HL-60 (cell line): ENCODE measurements at places on chromosomes 7 and 10.

DNA sequence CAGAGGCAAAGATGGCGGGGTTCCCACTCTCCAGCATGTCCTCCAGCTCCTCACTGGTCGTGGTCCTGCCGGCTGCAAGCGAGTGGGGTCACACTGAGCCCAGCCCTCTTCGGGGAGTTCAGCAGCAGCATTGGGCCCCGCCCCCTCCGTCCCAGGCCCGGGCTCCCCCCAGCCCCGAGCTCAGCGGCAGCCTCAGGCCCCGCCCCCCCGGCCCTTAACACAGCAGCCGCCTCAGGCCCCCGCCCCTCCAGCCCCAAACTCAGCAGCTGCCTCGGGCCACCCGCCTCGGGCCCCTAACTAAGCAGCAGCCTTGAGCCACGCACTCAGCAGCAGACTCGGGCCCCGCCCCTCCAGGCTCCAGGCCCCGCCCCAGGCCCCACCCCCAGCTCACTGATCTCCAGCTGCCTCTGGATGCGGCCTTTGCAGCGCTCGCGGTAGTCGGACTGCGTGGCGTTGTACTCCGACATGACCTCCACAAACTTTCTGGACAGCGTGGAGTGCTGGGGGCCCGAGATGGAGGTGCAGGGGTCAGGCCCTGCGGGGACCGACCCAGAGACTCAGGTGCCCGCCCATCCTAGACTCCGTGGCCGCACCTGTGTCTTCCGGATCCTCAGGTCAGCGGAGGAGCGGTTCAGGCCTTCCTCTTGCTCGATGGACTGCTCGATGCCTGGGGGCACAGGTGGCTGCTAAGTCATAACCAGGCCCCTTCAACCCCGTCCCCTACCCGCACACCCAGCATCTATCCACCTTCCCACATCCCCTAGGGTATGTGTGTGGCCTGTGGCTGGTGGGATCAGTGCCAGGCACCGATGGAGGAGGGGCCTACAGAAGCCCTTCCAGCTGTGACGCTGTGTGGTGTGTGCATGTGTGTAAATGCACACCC lies 15.5 kb downstream of the STX1A start:
- DNase-seq: no peak

DNA sequence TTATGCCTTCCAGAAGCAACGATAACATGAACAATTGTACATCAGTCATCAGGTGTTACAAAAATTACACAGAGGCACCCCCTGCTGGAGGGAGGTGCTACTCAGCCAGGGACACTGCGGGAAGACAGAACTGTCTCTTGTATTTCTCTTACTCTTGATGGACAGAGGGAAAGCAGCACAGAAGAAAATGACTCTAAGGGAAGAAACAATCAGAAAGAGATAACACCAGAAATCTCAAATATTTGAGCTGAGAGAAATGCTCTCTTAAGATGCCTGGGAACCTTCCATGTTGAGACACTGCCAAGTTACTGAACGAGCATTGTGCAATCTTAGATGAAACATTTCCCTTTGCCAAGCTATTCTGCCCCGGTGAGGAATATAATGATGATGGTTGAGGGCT lies 227.6 kb upstream of the NPSR1 start:
- DNase-seq: no peak

- peak; percentile 5 for DNase-seq
These were observed 48.9 kb downstream of the DLG5 start for GRCh38 chr10:77877441-77878344.

- no peak for DNase-seq
These were observed 76.8 kb downstream of the TFEC start for GRCh38 chr7:115953592-115954255.

- no peak for DNase-seq
These were observed 268.5 kb upstream of the AKR1E2 start for GRCh38 chr10:4557469-4557868.

DNA sequence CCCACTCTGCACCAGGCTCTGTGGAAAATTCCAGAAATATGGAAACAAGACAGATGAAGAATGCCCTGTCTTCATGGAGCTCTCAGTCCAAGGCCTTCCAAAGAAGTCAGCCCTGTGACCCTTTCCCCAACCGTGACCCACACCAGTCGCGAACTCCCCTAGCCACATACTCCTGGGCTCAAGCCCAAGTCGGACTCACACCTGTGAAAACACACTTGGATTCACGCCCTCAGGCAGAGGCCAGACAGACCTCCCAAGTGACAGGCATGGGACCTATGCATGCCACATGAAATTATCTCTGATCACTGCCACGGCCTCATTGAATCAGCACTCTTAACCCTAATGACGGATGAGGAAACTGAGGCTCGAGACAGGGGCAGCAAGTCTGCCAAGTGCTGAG lies 42.5 kb downstream of the ZCCHC24 start:
- no peak for DNase-seq

- no peak for DNase-seq
These were observed 43.6 kb downstream of the TSPAN15 start for GRCh38 chr10:69494626-69495558.

DNA sequence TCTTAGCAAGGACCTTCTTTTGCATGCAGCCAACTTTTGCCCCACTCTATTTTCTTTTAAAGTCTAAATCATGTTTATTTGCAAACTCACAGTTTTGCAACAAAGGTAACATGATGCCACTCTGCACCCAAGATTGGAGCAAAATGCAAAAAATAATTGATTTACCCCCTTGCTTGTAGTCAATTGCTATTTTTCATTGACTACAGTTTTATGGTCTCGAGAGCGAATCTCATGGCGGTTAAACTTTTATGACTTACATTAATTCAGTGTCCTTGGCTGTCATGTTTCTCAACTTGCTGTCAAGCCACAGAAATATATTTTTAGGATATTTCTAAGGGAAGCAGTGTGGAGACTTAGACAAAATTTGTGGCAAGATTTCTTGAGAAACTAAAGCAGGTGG lies 110.0 kb upstream of the JCAD start:
- DNase-seq: no peak

- DNase-seq: no peak
These were observed 35.4 kb downstream of the MASTL start for GRCh38 chr10:27190508-27190907.

GRCh38 chr10:128064970-128065580 lies 61.1 kb downstream of the MKI67 start:
- DNase-seq: no peak
